ENCODE measurements at places on chromosomes 13 and 19.

DNA sequence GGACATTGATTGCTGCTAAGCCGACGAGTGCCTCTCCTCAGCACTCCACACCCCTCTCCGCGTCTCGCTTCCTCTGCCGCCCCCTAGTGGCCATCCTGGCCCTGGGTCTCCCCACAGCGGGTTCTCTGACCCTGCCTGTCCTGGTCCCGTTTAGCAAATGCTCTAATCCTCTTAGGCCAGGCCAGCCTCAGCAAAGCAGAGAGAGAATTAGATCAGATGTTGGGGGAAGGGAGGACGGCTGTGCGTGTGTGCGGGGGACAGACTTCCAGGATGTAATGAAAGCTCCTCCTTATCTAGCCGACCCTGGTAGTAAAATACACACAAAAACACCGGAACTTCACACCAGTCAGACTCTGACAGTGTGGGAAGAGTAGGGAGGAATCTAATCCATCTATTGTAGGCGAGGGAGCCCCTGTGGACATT lies 4.5 kb downstream of the TPRX2 start:
- peak; percentile 98 for DNase-seq

DNA sequence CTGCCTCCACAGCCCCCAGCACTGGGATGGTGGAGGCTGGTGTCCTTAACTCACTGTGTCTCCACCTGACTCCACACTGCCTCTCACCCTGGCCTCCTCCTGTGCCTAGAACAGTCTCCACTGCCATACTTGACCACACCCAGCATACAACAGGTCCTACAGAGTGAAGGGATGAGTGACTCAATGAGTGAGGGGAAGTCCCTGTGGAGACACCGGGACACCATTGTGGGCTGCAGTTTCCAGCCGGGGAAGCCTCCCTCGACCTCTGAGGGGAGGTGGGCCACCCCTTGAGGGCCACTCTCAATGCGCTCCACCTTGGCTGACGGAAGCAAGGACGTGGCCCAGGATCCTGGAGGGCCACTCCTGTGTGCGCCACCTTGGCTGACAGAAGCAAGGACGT lies 2.8 kb upstream of the ZNF135 start:
- DNase-seq = no peak

GRCh38 chr19:33507021-33507956 lies 14.3 kb downstream of the PEPD start:
- no peak for DNase-seq

GRCh38 chr19:15449620-15450527 lies at the start of gene WIZ:
WIZ (minus strand) TSS chr19:15449956; CDS start chr19:15448307, 1,649 bp downstream.
- DNase-seq = peak; percentile 89

GRCh38 chr13:110138010-110138699 lies 168.8 kb downstream of the COL4A1 start:
- peak; percentile 58 for DNase-seq

DNA sequence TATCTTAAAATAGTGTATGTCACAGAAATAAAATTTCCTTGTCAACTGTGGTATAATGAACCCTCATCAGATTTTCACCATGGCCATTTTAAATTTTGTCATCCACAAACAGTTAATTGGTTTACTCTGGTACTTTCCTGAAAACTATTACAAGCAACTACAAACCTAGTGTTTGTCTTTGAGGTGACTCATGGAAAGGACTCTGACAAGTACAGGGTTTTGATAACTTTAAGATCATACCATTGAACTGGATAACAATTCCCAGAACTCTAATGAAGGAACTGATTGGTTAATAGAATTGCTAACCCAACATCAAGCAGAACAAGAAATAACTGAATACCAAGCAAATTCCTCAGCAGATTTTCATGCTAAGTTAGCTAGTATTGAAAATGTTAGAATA lies 237.7 kb upstream of the IPO5 start:
- no peak for DNase-seq

DNA sequence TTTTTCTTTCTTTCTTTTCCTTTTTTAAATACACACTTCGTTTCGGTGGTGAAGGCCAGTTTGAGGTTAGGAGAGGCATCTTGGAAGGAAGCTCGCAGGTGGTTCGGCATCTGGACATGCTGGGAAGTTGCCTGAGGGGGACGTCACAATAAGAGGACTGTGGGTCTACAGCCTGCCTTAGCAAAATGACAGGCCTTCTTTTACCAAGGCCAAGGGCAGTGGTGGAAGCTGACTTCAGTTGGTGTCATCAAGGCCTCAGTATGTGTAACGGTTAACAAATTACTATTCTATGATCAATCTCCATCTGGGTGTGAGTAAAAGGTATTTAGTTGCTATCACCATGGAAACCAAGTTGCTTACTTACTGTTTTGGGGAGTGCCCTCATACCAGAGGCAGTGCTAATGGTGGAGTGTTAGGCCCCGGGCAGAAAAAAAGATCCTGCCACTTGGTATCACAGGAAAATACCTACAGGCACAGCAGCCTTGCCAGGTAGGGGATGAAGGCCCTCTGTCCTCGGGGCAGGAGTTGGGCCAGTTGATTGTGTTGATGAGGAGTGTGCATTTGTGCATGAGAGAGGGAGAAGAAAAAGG lies 10.3 kb downstream of the ACTN4 start:
- no peak for DNase-seq

DNA sequence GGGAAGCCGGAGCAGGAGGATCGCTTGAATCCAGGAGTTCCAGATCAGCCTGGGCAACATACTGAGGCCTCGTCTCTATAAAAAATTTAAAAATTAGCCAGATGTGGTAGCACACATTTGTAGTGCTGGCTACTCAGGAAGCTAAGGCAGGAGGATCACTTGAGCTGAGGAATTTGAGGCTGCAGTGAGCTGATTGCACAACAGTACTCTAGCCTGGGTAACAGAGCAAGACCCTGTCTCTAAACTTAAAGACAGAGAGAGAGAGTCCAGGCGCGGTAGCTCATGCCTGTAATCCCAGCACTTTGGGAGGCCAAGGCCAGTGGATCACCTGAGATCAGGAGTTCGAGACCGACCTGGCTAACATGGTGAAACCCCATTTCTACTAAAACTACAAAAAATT lies 4.4 kb downstream of the IFNL3 start:
- DNase-seq = no peak

DNA sequence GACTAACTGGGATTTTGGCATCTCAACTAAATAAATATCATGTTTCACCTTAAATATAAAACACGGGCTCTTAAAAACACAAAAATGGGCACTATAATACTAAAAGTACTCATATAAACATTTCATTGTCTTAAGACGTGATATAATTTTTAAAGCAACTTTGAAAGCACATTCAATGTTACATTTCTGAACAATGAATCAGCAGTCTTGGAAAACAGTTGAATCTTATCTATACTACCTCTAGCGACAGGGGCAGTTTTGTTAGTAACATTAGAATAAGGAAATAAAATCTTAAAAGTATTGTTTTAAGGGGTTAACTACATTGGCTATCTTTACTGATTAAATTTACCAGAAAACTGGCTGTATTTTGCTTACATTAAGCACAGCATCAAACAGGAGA lies 156.9 kb downstream of the UGGT2 start:
- DNase-seq = no peak

DNA sequence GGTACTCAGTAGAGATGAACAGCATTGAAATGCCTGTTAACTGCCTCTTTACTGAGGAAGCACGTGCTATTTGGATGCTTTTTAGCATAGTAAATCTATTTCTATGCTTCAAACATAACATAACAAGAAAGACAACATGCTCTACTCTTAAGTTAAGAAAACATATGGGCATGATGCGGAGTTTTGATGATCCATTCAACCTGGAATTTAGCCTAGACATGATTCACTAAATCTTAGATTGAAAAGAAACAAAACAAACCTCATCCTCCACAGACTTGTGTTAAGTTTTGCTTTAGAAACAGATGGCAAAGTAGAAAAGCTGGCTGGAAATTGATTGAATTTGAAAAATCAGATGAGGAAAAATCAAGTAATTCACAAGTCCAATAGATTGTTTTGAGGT lies 593.8 kb downstream of the OLFM4 start:
- DNase-seq = no peak

- DNase-seq = no peak
These were observed 545.4 kb downstream of the SUCLA2 start for GRCh38 chr13:47455626-47456025.

DNA sequence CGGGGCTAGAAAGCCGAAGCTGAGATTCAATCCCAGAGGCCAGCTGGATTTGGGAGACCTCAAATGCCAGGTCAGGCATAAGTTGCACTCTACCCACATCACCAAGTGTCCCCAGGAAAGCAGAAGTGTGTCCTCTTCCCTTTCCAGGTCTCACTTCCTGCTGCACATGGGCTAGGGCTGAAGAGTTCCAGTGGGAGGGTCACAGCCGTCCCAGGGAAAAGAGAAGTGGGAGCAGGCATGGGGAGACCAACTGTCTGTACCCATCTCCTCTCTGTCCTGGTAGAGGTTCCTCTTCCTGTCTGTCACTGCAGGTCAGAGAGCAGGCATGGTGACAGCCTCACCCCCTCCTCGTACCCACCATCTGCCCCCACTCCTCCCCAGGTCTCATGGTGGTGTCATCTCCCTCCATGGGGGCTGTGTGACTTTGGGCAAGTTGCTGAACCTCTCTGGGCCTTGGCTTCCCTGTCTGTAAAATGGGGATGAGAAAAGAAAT lies 14.8 kb downstream of the AXL start:
- DNase-seq = no peak

GRCh38 chr13:78592584-78592983 lies 10.8 kb downstream of the POU4F1 start:
- DNase-seq = no peak

DNA sequence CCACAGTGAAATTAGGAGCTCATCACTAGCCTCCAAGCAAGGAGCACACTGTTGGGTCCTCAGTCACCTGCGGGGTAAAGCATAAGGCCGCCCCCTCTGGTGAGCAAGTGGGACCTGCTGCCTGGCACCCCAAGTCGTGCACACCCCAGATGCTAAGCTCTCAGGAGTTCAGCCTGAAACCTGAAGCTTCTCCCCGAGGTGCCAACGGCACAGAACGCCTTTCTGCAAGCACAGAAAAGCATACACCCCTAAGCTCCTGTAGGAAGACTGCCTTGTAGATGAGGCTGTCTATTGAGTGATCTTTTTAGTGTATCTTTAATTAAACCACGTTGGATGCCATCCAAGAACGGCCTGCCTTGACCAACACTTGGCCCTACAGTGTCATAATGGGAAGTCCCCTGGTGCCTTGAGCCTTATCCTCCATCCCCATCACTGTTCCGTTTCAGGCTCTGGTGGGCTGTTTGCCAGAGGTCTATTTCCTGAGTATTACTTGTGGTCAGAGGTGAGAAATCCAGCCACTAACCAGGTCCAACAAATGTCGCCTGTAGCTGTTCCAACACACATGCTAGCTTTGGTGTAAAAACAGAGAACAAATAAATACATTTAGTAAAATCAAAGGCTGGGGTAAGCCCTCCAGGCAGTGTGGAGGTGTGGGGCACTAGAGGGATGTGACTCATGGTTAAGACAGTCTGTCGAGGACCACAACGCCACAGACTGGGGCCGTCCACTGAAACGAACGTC lies 44.8 kb downstream of the C13orf42 start:
- DNase-seq = peak; percentile 39

DNA sequence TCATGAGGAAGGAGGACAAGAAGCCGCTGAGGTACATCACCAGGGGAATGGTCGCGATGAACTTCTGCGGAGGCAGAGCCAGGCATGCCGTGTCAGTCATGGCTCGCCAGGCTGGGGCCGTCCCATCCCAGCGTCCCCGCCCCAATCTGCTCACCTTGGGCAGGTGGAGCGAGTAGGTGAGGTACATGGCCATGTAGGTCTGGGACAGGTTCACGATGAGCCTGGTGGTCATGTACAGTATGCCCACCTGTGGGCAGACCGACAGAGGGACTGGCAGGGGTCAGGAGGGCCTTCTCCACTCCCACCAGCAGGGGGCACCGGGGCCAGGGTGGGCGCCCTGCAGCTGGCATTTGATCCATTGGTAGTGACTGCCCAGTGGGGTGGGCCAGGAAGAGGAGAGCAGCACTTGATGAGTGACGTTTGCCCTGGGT lies 8.3 kb downstream of the TEKTIP1 start:
- no peak for DNase-seq

DNA sequence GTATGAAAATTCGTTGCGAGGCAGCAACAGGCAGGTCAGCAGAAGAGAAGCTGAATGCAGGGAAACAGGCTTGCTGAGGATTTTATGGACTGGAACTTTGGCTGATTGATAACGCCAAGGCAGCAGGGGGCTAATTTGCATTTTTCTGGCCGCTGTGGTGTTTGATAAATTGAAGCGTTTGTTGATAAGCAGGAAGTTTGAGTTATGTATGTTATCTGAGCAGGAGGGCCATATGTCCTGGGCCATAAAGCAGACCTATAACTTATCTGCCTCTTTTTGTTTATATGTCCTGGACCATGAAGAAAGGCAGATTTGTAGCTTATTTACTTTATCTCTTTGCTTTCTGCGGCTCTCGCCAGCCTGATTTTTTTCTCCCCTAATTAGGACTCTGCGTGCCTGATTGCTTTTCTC lies 65.9 kb downstream of the ZNF627 start:
- no peak for DNase-seq

DNA sequence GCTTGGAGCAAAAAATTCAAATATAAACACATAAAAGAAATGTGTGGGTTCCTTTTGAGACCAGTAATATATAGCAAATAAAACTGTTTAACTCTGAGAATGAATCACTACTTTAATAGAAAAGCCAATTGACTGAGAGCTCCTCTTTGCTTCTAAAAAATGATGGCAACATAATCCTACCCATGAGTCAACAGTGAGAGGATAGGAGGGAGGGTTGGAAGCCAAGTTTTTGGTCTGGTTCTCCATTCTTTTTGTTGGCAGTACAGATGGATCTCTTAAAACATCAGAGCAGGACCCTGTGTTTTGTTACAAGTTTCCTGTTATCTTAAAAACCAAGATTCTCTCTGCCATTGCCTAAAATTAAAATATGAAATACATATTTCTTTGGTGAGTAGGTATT lies 50.0 kb upstream of the POSTN start:
- no peak for DNase-seq

- DNase-seq = no peak
These were observed 811.6 kb upstream of the ARGLU1 start for GRCh38 chr13:107379407-107380155.

- no peak for DNase-seq
These were observed 53.5 kb upstream of the OLFM4 start for GRCh38 chr13:52975161-52975560.

GRCh38 chr19:17989425-17990094 lies 18.4 kb upstream of the ARRDC2 start:
- DNase-seq = no peak

DNA sequence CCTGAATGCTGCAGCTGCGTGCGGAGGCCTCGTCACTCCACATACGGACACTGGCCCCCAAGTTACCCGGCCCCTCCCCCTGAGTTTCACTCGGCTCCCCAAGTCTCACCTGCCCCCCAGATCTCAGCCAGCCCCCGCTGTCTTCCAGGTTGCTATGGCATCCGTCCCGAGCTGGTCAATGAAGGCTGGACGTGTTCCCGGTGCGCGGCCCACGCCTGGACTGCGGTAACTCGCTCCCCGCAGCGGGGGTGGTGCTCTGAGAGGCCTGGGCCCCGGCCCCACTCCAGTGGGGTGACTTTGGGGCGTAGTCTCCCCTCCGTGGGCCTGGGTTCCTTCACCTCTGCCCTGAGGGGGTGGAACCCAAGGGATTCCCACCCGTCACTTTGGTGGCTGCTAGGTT lies 168.2 kb downstream of the KDM4B start:
- no peak for DNase-seq
